Uterine smooth muscle cell (primary cell): ENCODE measurements at places on chromosomes 6 and 20. TPM values are rescaled to one million over a fixed set of nuclear protein-coding genes. Genes with fewer than 3 reads are reported as not detected.

The SERPINB6 gene
- 89.0 and 91.9 TPM in 2 replicates for total RNA-seq

The PDE7B gene
- total RNA-seq, result 2.5 and 2.8 TPM in 2 replicates

The CCR6 gene
- total RNA-seq, result not detected in 2 replicates

The PMEPA1 gene
- total RNA-seq, result under 0.01 and 1.00 TPM in 2 replicates

The FERMT1 gene
- total RNA-seq, result 5.2 and 7.7 TPM in 2 replicates

The EDN1 gene
- total RNA-seq, result 0.75 and 1.3 TPM in 2 replicates

The MYH7B gene
- under 0.01 and 0.33 TPM in 2 replicates for total RNA-seq

The NMBR gene
- 0.11 and 0.12 TPM in 2 replicates for total RNA-seq

The NSFL1C gene
- 24.7 and 38.1 TPM in 2 replicates for total RNA-seq
